ENCODE measurements at places on chromosomes 7 and 10.

DNA sequence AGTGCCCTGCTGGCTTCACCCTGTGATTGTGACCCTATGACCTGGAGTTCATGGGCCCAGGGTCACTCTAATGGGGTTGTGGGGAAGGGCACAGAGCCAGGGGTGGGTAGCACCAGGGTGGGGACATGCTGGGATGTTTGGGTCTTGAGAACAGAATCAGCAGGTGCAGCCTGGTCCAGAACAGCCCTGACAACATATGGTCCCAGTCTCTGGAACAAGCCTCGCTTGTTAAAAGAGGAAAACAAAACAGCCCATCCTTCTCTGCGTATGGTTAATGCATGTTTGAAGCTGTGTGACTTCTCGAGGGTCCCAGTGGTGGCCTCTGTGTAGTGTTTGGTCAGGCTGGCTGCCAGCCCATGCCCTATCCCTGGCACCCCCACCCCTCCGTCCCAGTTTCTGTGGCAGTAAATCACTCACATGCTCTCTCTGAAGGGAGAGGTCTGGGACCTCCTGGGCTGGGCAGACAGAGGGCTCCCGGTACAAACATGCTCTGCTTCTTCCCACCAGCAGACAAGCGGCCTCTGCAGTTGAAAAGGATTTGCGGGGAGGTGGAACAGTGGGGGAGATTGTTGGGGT, 79.4 kb downstream of the FAM241B start:
- DNase-seq = no peak

- DNase-seq = no peak
Observed at GRCh38 chr7:39342763-39343162, 223.4 kb upstream of the YAE1 start.

- no peak for DNase-seq
Observed at GRCh38 chr7:46357290-46357689, 436.2 kb upstream of the IGFBP3 start.

DNA sequence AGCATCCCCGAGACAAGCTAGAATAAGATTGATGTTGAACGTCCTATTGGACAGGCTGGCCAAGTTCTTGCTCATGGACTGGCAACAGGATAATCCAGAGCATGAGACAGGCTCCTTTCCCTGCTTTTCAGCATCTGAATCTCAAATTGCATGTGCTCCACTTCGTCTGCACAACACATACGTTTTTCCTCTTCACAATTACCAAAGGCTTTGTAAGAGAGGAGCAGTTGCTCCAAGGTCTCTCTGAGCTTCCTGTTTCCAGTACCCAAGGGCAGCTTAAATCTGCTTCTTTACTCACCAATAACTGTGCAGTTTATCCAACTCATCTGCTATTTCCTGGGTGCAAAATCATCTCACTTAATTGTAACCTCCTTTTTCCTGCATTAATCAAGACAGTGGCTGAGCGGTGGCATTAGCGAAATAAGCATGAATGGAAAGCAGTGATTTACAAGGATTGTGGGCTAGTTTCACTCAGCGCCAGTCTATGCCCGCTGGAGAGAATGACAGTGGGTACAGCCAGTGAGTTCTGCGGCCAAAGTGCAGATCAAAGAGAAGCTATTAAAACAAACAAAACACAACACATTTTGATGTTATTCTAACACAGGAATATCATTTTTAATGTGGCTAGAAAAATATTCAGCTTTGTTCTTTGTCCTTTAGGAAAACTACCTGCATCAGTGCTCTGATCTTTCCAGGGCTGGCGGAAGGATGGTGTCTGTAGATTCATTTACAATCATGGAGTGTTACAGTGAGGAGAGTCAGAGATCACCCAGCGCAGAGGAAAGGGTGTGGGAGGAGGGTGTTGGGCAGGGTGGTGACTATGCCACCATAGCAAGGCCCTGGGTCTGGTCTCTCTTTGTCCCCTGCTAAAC, 79.8 kb downstream of the CHN2 start:
- no peak for DNase-seq

DNA sequence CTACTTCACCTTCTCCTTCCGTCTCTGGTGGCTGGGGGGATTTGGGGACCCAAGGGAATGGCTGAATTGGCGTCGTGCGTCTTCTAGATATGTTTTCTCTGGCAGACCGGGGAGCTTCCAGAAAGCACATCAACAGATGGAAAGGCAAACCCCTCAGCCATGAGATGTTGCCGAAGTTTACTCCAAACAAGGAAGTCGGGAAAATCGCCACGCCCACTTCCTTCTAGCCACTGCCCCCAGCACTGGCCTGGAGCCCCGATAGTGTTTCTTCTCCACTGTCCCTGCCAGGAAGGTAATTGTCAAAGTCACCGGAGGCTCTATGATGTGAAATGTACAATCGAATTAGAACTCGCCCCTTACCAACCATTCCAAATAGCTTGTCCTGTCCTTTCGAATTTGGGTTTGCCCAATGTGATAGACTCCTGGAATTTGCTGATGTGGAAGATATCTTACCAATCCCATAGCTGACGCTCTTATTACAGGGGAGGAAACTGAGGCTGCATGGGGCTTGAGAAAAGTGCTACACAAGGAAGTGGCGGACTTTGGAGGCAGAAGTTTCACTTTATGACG, 191.0 kb downstream of the LSM5 start:
- DNase-seq = peak; percentile 67

- DNase-seq = no peak
Observed at GRCh38 chr10:70293169-70293843, 9.5 kb upstream of the NPFFR1 start.

DNA sequence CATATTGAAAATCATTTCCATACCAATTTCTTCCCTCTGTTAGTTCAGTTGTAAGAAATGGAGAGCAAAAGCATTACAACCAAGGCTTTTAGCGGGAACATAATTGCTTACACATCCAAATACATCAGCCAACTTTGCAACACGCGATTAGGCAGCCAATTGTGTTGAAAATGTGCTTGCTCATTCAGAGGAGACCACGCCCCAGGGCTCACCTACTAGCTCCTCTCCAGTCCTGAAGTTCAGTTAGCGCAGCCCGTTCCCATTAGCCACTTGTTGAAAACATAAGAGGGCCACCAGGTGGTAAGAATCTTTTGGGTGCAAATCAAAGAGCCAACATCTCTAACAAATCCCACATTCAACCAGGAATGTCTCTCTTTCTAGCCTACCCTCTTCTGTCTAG, 213.2 kb upstream of the MDFIC start:
- peak; percentile 21 for DNase-seq

- no peak for DNase-seq
Observed at GRCh38 chr7:45606050-45606449, 31.9 kb downstream of the ADCY1 start.

GRCh38 chr7:77714195-77714594, 17.9 kb downstream of the RSBN1L start:
- no peak for DNase-seq

GRCh38 chr10:93994438-93994801, 689 bp downstream of the PLCE1 start:
- DNase-seq = no peak

DNA sequence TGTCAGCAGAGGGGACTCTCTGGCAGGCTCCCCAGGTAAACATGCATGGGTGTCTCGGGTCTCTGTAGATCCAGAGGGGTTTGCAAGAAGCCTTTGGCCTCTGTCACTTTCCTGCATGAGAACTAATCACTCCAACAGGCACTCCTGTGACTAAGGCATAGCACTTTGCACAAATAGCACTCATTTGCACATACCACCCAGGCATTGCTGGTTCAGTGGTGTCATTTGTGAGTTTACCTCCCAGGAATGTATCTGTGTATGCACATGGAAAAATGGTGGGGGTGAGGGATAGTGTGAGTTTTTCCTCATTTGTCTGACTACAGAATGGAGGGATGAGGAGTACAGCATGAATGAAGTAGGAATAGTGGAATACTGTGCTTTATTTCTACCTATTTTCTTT, 39.5 kb downstream of the CNNM1 start:
- DNase-seq = no peak

GRCh38 chr7:129371487-129371886, 62.7 kb upstream of the STRIP2 start:
- no peak for DNase-seq

DNA sequence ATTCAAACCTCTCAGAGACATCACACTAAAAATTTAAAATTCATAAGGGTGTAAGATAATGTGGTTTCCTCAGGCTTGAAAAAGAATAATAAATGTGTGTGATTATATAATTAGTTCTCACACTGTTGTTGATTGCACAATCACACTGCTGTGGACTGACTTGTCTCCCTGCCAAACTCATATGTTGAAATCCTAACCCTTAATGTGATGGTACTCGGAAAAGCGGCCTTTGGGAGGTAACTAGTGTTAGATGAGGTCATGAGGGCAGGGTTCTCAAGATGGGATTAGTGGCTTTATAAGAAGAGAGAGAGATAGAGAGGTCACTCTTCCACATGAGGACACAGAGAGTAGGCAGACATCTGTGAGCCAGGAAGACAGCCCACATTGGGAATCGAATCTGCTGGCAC, 128.5 kb upstream of the COL1A2 start:
- peak; percentile 23 for DNase-seq

DNA sequence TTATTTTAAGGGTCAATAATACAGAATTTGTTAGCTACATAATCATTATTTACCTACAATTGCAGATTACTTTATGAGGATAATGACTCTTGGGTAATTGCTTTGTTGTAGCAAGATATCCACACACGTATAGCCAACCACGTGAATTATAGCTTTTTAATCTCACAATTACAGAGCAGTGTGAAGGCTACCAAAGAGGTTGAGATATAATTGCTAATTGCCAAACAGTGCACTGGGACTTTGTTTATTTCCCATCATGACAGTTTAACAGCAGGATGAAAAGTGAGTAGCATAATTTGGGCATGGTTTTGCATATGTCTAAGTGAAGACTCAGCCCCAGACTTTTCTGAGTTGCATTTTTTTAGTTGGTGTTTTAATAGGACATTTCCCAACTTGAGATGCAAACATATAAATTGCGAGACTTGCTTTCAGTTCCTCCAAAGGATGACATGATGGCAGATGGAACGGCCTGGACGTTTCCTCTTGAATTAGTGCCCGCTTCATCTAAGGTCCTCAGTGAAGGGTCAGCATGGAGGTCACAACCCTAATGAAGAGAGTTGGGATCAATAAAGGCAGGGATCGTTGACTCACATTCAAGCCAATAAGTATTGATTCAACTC, 180.7 kb upstream of the GPR26 start:
- DNase-seq = no peak

GRCh38 chr10:113665806-113666354, 2.0 kb upstream of the NRAP start:
- no peak for DNase-seq

DNA sequence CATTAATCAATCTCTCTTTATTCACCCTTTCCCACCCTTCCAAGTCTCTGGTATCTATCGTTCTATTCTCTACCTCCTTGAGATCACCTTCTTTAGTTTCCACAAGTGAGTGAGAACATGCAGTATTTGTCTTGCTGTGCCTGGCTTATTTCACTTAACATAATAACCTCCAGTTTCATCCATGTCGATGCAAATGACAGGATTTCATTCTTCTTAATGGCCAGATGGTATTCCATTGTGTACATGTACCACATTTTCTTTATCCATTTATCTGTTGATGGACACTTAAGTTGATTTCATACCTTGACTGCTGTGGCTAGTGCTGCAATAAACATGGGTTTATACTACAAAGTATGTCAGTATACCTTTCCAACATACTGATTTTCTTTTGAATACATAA, 3.8 kb upstream of the AOAH start:
- no peak for DNase-seq

DNA sequence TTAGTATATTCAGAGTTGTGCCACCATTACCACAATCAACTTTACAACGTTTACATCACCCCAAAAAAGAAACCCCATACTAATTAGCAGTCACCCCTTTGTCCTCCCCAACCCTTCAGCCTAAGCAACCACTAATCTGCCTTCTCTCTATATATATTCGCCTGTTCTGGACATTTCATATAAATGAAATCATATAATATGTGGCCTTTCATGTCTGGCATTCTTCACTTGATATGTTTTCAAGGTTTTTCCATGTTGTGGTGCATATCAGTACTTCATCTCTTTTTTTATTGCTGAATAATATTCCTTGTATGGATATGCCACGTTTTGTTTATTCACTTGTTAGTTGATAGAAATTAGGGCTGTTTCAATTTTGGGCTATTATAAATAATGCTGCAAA, 70.4 kb downstream of the AASS start:
- no peak for DNase-seq

DNA sequence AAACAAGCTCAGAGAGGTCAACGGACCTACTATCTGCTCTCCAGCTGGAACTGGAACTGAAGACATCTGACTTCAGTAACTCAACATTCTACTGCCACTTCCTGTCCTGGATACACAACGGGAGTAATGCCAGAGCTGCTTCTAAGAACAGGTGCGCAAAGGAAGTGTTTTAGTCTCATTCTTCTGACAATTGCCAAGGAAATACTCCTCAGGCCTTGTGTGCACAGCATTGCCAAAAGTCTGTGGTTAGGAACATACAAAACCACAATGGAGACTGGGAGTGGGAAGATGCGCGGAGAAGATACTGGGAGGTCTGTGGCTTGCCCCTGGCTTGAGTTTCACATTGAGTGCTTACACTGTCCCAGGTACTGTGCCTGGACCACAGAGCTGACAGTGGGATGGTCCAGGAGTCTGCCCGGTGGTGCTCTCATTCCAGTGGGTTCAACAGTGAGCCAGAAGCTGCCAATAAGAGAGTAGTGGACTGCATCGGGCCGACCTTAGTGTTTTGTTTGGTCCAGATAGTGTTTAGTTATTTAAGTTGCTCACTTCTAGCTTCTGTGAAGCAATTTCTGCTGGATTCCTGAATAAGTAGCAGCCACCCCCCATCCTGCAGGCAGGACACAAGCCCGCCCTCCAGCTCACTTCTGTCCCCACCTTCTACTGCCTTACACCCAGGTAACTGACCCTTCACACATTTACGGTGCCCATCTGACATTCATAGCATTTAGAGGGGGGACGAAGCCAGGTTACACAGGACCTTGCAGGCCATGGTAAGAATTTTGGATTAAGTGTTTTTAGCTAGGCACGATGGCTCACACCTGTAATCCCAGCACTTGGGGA, 10.3 kb downstream of the TBL2 start:
- DNase-seq = no peak

- DNase-seq = no peak
Observed at GRCh38 chr7:28530175-28530802, 118.0 kb downstream of the CREB5 start.

- no peak for DNase-seq
Observed at GRCh38 chr7:47602272-47603004, 20.5 kb upstream of the TNS3 start.

DNA sequence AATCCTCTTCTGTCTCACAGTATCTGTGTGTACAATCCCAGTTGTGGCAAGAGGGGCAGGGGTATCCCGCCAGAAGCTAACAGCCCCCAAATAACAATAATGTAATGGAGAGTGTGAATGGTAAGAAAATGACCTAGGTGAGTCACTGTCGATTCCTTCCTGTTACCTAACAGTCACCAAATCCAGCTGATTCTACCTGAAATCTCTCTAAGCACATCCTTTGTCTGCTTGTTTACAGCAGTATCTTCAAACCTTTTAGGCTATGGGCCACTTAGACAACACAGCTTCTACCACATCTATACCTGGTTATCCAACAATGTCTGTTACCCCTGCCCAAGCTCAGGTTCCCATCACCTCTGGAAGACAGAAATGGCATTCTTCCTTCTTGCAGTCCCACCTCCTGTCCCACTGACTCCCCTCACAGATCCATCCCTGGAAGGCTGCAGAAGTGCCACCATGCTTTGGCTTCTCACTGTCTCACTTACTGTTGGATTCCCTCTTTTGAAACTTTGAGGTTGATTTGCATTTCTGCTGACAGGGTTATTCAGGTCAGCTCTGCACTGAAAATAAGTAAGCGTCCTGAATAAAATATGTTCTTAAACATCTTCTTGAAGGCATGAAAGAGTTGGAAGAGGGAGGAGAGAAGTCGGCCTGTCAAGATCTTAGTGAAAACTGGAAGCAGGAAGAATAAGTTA, 13.1 kb downstream of the PIP4K2A start:
- no peak for DNase-seq

GRCh38 chr7:26337232-26337865, 45.7 kb downstream of the SNX10 start:
- DNase-seq = no peak
